COR-L47 (cell line): ENCODE measurements at places on chromosomes 6 and 20.

- DNase-seq = no peak
Observed at GRCh38 chr6:79526897-79527296, 10.3 kb downstream of the LCA5 start.

DNA sequence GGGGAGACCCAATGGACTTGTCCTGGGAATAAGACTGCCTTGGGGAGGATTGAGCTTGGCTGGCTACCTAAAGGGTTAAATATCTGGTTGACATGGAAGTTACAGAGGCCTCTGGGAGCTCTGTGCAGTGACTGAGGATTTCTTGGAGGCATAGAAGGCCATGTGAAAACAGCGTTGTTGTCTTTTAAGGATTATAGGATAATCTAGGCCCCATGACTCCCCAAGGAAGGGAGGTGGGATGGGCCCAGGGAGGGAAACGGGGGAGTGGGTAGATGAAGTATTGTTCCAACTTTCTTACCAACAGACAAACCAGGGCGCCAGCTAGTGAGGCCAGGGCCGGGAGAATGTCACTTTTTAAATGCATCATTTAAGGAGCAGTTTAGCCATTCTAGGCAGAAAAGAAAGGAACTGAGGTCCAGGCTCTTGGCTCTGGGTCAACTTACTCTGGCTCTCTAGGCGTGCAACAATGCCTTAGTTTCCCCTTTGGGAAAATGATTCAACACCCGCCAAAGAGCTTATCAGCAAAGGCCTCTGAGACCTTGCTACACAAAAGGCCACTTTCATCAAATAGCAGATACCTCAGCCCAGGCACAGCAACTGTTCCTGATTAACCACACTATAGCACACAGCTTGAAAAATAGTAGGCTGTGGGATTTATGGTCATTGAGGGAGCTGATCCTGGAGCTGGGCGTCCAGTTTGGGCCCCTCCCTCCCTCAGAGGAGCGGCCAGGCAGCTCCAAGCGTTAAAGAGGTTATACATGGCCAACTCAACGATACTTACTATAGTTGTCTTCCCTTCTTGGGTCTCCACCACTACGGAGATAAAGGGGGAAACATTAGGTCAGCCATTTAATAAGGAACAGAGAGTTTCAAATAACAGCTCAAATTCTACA, 7.0 kb downstream of the MRPS18A start:
- no peak for DNase-seq

DNA sequence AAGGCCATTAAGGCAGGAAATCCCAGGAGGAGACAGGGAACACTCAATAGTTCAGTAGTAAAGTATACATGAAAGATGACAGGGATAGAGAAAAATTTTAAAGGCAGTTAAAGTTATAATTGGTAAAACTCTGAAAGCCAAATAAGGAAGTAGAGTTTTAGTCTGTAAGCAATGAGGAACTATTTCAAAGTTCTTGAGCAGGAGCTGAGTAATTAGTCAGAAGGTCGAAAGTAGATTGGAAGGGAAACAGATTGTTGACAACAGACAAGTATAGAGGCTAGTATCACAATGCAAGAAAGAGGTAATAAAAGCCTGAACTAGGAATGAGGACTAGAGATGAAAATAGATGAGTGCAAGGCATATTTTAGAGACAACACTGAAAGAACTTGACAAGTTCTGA, 150.3 kb downstream of the CDK19 start:
- DNase-seq = no peak

GRCh38 chr6:108755257-108756240, 92.7 kb upstream of the ARMC2 start:
- DNase-seq = no peak

GRCh38 chr6:35534407-35535170, 21.9 kb upstream of the TULP1 start:
- no peak for DNase-seq

GRCh38 chr6:4032475-4032874, 46.5 kb downstream of the FAM217A start:
- DNase-seq = no peak

GRCh38 chr6:166614171-166614583, 12.9 kb downstream of the RPS6KA2 start:
- no peak for DNase-seq

DNA sequence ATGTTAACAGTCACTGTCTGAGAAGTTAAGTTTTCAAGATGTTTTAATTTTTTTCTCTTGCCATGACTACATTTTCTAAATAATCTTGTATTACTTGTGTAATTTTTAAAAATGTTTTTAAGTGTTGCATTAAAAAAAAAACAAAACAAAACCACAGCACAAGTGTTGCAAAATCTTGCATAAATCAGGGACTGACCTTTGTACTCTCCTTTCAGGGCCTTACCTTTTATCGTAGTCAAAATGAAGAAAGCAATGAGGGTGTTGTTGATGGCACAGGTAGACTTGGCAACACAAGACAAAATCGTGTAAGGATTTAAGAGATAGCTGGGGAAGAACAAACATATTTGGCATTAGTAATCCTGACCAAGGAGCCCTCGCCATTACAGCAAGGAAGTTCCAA, 42.5 kb downstream of the PIGU start:
- DNase-seq = no peak

GRCh38 chr6:57193177-57193576, 21.1 kb downstream of the BAG2 start:
- no peak for DNase-seq

DNA sequence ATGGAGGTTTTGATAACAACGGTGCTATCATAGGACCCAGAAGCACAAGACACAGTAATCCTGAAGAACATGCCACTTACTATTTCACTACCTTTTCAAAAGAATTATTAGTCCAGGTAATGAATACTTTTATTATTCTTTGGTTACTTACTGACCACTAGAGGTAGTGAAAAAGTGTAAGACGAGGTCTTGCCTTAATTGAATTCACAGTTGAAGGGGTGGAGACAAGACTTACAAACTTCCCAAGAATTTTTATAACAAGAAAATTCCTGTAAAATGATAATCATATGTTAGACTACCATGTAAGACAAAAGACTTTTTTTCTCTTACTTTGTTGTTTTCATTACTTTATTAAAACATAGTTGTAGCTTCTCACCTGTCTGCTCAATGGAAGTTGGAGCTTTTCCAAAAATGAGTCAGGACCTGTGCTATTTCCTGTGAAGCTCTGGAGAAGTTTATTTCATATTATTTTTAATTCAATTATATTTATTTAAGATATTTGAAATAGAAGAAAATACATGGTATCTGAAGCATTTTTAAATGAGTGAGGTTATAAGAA, 52.4 kb downstream of the DOP1A start:
- no peak for DNase-seq

GRCh38 chr20:15862178-15862577, 711.1 kb downstream of the KIF16B start:
- peak; percentile 12 for DNase-seq
